ENCODE measurements at places on chromosomes 7 and 10.

- peak; percentile 5 for DNase-seq
Observed at GRCh38 chr10:91043173-91043910, 122.5 kb upstream of the ANKRD1 start.

DNA sequence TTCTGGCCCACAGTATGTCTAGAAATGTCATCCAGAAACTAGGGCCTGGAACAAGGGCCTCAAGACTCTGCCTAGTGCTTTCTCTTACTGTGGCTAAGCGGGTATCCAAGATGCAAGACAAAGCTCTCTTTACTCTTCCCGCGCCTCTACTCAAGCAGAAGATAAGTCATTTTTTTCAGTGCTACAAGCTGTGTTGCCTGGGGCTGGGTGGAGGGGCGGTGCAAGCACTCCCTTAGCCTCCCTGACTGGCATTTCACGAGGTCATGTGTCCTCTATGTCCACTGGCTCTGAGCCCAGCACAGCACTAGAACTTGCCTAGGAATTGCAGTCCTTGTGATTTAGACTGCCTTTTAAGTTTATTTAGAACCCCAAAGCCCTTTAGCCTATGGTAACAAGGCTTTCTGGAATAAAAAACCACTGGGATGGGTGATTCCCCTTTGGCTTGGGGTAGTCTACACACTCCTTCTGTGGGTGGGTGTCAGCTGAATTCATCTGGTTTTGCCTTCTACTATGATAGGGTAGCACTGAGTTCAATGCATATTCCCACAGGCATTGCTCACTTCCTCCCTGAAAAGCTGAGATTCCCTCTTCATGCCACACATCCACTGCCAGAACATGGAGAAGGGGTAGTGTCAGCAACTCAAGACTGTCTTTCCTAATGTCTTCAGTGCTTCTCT is 371.8 kb upstream of the KCND2 start:
- no peak for DNase-seq

DNA sequence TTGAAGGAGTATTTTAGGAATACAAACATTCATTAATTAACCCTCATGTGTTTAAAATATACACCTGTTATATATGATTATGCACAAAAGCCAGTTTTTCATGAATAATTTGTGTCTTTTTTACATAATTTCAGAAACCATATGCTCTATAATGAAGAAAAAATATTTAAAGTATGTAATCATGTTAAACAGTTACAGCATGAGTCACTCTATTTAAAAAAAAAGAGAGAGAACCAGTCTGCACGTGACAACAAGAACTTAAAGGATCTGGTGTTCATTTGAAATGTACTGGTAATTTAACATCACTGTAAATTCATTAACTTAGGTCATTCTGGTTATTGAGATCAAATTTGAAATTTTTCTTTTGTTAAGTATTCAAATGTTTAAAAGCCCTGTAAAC is 228.5 kb downstream of the CACNB2 start:
- no peak for DNase-seq

GRCh38 chr7:90201500-90202195 is 9.9 kb upstream of the STEAP2 start:
- DNase-seq: no peak

DNA sequence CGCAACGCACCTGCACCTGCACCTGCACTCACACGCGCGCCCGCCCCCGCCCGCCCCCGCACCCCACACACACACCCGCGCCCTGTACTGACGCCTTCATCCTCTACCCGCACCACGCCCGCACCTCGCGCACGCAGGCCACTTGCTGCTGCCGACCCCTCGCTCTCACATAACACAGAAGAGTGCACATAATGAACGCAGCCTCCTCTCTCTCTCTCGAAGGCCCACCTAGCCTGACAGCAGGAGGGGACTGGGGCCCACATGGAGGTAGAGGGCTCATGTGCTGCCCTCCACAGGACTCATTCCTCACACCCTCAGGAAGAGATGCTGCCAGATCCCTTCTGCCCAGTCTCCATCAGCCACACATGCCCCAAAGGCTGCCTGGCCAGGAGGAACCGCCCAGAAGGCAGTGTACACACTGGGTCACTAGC is 432 bp upstream of the CAMK2B start:
- DNase-seq: no peak

DNA sequence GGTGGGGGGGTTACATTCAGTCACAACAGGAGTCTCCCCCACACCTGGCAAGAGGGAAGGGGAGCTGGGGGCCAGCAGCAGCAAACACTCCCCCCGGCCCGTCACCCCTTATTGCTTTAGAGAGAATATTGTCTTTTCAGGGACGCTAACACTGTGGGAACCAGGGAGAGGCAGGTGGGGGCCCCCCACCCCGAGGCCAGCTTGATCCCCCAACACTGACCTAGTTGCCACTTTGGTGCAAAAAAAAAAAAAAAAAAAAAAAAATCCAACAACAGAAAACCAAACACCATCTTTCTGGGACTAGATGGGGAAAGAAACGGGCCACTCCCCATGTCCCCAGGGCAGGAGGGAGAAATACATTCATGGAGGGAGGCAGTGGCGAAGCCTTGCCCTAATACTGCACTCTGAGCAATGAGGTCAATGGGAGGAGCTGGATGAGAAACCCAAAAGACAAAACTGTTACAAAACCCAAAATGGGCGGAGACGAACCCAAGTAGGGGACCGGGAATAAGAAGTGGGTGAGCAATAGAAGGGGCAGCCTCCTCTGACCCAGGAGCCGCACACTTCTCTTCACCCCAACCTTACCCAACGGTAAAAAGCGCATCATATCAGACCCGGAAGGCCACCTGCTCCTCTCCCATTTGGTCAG is 6.5 kb downstream of the GNB2 start:
- no peak for DNase-seq

- no peak for DNase-seq
Observed at GRCh38 chr10:8300925-8301324, 246.4 kb downstream of the GATA3 start.

- no peak for DNase-seq
Observed at GRCh38 chr7:20828947-20829346, 42.3 kb upstream of the SP8 start.

DNA sequence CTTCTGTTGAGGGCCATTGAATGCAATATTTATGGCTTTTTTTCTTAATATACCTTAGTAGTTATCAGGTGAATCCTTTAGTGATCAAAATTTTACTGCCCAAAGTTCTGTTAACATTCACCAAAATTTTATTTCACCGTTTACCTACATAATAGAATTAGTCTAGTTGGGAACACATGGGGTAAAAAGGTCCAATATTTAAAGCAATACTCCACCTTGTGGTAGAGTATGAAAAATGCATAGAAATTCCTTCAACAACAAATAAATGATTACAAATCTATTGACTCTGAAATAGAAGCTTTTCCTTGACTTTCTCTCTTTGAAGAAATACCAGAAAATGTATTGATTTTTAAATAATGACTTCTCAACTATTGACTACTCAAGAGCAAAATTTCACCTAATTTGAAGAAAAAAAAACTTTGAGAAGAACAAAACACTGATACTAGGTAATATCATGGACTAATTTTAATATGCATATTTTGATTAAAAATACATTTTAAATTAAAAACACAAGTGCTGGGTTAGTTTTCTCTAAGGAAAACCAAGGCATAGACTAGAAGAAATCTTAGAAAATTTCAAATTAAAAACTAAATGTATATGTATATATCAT is 43.3 kb downstream of the POLR1F start:
- DNase-seq: peak; percentile 34

- no peak for DNase-seq
Observed at GRCh38 chr10:48587101-48587500, 17.8 kb downstream of the ARHGAP22 start.

- no peak for DNase-seq
Observed at GRCh38 chr10:124280916-124281315, 137.8 kb downstream of the OAT start.

- DNase-seq: no peak
Observed at GRCh38 chr7:158450476-158451124, 137.0 kb downstream of the PTPRN2 start.

- DNase-seq: no peak
Observed at GRCh38 chr10:110147961-110148360, 59.4 kb upstream of the MXI1 start.

- DNase-seq: no peak
Observed at GRCh38 chr10:90635111-90635765, 222.6 kb downstream of the HTR7 start.

DNA sequence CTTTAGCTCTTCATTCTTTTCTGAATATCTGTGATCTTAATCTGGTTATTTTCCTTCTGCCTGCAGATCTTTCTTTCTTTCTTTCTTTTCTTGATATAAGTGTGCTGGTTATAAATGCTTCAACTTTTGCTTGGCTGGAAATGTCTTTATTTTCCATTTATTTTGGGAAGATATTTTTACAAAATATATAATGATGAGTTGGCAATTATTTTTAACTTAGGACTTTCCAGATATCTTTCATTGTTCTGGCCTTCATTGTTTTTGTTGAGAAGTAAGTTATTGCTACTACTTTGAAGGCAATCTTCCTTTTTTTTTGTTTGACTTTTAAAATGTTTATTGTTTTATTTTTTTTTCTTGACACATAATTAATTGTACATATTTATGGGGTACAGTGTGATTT is 75.3 kb downstream of the ZNF503 start:
- no peak for DNase-seq

DNA sequence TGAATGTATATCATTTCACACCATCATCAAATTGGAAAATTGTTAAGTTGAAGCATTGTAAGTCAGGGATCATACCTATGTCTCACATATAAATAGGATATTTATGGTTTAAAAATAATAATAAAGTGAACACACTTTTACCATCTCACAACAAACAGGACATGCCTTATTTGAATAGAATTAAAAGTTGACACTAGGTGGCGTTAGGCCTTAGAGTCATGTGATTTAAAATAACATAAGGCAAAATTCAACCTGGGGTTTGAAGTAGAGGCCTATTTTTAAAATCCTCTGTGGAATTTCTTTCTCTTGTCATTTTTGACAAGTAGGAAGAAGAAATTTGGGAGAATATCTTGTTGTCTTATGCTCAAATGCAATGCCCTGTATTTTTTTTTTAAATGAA is 184.7 kb upstream of the PCDH15 start:
- no peak for DNase-seq

DNA sequence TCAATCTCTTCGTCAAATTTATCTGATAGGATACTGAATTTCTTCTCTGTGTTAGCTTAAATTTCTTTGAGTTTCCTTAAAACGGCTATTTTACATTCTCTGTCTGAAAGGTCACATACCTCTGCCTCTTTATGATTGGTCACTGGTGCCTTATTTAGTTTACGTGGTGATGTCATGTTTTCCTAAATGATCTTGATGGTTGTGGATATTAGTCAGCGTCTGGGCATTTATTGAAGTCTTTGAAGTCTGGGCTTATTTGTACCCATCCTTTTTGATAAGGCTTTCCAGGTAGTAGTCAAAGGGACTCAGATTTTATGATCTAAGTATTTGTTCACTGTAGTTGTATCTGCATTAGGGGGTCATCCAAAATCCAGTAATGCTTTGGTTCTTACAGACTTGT is 1407.5 kb upstream of the LRRTM3 start:
- DNase-seq: no peak

DNA sequence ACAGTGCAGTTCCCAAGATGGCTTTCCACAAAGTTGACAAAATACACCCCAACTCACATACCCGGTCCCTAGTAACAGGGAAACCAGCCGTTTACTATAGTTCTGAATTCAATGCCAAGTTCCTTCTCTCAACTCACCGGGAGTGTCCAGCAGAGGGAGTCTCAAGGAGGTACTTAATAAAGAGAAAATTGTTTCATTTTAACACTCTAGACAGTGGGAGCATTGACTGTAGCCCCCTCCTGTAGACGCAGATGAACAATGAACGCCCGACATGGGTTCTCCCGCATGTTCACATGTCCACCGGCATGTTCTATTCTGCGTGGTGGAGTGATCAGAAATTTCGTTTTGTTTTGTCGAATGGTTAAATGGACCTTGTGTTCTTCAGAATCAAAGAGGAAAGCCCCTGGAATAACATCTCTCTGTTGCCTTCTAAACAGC is 1.9 kb downstream of the HIPK2 start:
- peak; percentile 75 for DNase-seq

- no peak for DNase-seq
Observed at GRCh38 chr10:132749371-132749795, 36.6 kb downstream of the NKX6-2 start.

- no peak for DNase-seq
Observed at GRCh38 chr10:3857318-3857717, 72.3 kb upstream of the KLF6 start.

- DNase-seq: no peak
Observed at GRCh38 chr10:99769706-99770105, 12.7 kb upstream of the ABCC2 start.

DNA sequence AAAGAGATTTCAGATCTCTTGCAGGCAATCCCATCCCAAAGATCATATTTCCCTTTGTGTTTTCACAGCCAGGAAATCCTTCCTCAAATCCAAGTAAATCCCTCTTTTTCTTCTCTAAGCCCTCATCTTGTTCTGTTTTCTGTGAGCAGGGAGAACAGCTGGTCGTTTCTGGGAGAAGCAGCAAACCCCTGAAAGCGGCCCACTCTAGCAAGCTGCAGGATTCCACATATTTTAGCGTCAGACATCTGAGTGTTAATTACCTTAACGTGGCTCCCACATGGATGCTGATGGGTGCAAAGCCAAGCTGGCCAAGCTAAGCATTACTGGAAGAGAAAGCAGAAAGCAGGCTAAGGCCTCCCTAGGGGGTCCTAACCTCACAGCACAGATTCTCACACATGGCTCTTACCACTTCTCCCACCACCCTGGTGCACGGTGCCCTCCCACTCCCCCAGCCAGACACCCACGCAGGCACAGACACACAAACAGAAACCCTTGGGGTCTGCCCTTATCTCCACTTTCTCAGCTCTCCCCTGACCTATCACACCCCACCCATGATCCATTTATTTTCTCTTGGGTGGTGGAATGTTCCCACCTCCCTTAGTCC is 551.0 kb upstream of the AUTS2 start:
- no peak for DNase-seq

GRCh38 chr7:603152-603951 is 83.7 kb upstream of the PDGFA start:
- peak; percentile 82 for DNase-seq

- no peak for DNase-seq
Observed at GRCh38 chr7:90958647-90959046, 305.6 kb upstream of the FZD1 start.

- no peak for DNase-seq
Observed at GRCh38 chr10:58836991-58837575, 324.4 kb downstream of the BICC1 start.

- DNase-seq: no peak
Observed at GRCh38 chr7:116966601-116967000, 13.3 kb downstream of the ST7 start.

Measured in CD4-positive, alpha-beta T cell treated with Interleukin-17A for 1 hour (primary cell).